Left ventricle myocardium inferior (tissue), 1 donor: ENCODE measurements at places on chromosomes 5 and 9.

- peaks cover 17% of the 10 kb centered on the region for H3K4me1 ChIP-seq
- no peaks in the 10 kb centered on the region for H3K27me3 ChIP-seq
- H3K4me3 ChIP-seq = no peak overlapping the region
- DNase-seq = no peak
- no peaks in the 10 kb centered on the region for H3K36me3 ChIP-seq
- no peak overlapping the region for H3K27ac ChIP-seq
These were observed 218.4 kb upstream of the PIK3R1 start for GRCh38 chr5:67997148-67997547.

GRCh38 chr5:39274398-39275085 is 55.2 kb upstream of the FYB1 start:
- H3K27me3 ChIP-seq = no peaks in the 10 kb centered on the region
- H3K27ac ChIP-seq = peak overlapping the region; percentile 58
- H3K4me1 ChIP-seq = no peaks in the 10 kb centered on the region

DNA sequence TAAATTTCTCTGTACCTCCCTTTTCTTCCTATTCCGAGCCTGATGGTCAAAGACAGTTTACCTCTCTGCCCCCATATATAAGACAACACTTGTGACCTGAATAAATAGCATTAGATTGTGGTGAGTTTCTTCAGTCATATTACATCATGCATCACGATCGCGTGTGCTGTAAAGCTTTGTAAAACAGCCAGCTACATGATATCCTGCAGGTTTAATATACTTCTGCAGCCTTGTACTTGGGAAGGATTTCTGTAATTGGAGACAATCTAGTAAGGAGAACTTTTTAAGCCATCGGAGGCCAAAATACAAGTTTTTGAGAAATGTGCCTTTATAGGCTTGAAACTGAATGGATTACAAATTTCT is 711.8 kb upstream of the WWC1 start:
- no peak for DNase-seq
- no peak overlapping the region for H3K4me3 ChIP-seq
- H3K36me3 ChIP-seq = no peaks in the 10 kb centered on the region

GRCh38 chr9:71090896-71091295 is 30.5 kb downstream of the TRPM3 start:
- no peaks in the 10 kb centered on the region for H3K4me1 ChIP-seq
- no peaks in the 10 kb centered on the region for H3K27me3 ChIP-seq
- H3K4me3 ChIP-seq = no peak overlapping the region
- H3K36me3 ChIP-seq = no peaks in the 10 kb centered on the region
- DNase-seq = no peak

GRCh38 chr5:35229076-35230037 is 930 bp downstream of the PRLR start:
- H3K27ac ChIP-seq = no peak overlapping the region
- peaks cover 15% of the 10 kb centered on the region for H3K4me1 ChIP-seq
- peaks cover 89% of the 10 kb centered on the region for H3K27me3 ChIP-seq

DNA sequence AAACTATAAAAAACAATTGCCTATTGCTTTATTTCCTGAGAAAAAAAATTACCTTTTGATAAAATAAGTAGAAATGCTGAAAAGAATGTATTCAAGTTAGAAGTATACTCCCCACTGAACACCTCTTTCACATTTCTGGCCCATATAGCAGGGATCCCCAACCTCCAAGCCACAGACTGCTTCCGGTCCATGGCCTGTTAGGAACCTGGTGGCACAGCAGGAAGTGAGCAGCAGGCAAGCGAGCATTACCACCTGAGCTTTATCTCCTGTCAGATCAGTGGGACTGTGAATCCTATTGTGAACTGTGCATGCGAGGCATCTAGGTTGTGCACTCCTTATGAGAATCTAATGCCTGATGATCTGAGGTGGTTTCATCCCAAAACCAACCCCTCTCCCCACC is 563.9 kb downstream of the RAB3C start:
- H3K27me3 ChIP-seq = no peaks in the 10 kb centered on the region
- H3K36me3 ChIP-seq = no peaks in the 10 kb centered on the region
- no peak for DNase-seq
- no peak overlapping the region for H3K4me3 ChIP-seq
- peaks cover 34% of the 10 kb centered on the region for H3K4me1 ChIP-seq
- H3K27ac ChIP-seq = no peak overlapping the region

GRCh38 chr5:37816883-37817282 is 23.0 kb downstream of the GDNF start:
- no peak overlapping the region for H3K27ac ChIP-seq
- peaks cover 10% of the 10 kb centered on the region for H3K27me3 ChIP-seq
- H3K4me3 ChIP-seq = no peak overlapping the region
- DNase-seq = no peak
- H3K4me1 ChIP-seq = no peaks in the 10 kb centered on the region
- no peaks in the 10 kb centered on the region for H3K36me3 ChIP-seq

DNA sequence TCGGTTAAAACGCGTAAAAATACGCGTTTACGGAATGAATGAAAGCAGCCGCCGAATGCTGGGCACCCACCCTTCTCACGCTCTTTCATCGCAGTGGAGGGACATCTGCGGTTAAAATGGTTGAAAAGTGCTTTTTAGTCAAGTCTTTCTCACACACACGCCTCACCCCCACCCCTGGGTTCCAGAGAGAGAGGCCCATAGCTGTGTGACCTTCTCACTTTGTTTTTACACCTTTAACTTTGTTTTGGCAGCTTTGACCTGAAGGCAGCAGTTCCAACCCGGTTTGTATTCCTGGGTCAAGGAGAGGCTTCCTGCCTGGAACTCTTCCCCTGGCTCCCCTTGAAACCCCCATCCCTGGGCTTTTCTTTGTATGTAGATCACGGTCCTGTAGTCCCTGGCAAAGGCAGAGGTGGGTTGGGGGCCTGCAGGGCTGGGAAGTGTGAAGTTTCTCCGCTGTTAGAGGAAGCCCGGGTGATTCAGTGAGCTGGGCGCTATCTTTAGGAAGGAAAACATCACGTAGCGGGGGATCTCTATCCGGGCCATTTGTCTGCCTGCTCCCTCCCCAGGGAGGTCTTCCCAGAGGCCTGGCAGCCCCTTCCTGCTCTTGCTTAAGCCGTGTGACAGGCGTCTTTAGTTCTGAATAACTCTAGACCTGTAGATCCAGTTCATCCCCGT is 29.6 kb downstream of the SPRY4 start:
- H3K27me3 ChIP-seq = no peaks in the 10 kb centered on the region
- H3K4me1 ChIP-seq = peaks cover 50% of the 10 kb centered on the region
- peak; percentile 49 for DNase-seq
- H3K27ac ChIP-seq = peak overlapping the region; percentile 73
- H3K4me3 ChIP-seq = peak overlapping the region; percentile 17

- no peaks in the 10 kb centered on the region for H3K27me3 ChIP-seq
- H3K4me3 ChIP-seq = no peak overlapping the region
- no peak overlapping the region for H3K27ac ChIP-seq
- peaks cover 74% of the 10 kb centered on the region for H3K4me1 ChIP-seq
- H3K36me3 ChIP-seq = peaks cover 9% of the 10 kb centered on the region
- DNase-seq = no peak
These were observed 11.0 kb downstream of the NIPBL start for GRCh38 chr5:36887532-36887931.

GRCh38 chr9:133141833-133142595 is 21.0 kb upstream of the RALGDS start:
- peak overlapping the region; percentile 95 for H3K27ac ChIP-seq
- no peak overlapping the region for H3K4me3 ChIP-seq
- DNase-seq = peak; percentile 79
- no peaks in the 10 kb centered on the region for H3K27me3 ChIP-seq
